Neural progenitor cell (in vitro differentiated cells): ENCODE measurements at places on chromosomes 13 and 19. TPM values are rescaled to one million over a fixed set of nuclear protein-coding genes. Genes with fewer than 3 reads are reported as not detected.

DNA sequence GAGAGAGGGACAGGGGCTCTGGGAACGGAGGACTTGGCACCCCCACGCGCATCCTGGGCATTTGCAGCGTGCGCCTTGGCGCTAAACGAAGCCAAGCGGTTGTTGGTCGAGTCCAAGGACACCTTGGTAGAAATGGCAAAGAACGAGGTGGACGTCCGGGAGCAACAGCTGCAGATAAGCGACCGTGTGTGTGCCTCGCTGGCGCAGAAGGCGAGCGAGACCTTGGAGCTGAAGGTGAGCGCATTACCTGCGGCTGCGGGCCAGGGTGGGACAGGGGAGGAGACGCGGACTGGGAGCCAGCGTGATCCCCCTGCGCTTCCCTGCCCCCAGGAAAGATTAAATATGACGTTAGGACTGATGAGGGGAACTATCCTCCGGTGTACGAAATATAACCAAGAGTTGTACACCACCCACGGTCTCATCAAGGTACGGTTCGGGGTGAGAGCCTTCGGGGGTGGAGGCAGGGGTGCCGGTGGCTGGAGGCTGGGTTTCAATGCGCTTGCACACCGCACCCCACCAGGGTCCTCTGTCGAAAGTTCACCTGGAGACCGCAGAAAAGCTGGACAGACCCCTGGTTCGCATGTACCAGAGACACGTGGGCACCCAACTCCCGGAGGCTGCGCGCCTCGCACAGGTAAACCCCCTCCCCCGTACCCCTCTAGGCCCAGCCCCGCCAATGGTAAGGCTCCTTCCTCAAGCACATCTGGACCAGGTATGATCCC is 27.8 kb upstream of the CASP14 start:
- H3K27ac ChIP-seq = no peak overlapping the region
- H3K36me3 ChIP-seq = no peaks in the 10 kb centered on the region
- H3K4me1 ChIP-seq = no peaks in the 10 kb centered on the region

The KIR3DL2 gene
- not detected in 2 replicates for total RNA-seq

GRCh38 chr19:39083983-39084731 is at the start of gene ACP7:
Gene ACP7 (plus strand): TSS chr19:39084368. CDS start chr19:39085270, 902 bp downstream.
- peak within 1 kb of the TSS; percentile 46 for H3K4me3 ChIP-seq
- peak; percentile 40 for DNase-seq
- no peaks in the 10 kb centered on the region for H3K36me3 ChIP-seq
- no peak within 1 kb of the TSS for H3K27ac ChIP-seq
- peaks cover 90% of the 10 kb centered on the region for H3K27me3 ChIP-seq

The GFY gene
- 0.09 TPM in 1 of 2 replicates, not detected in the other for total RNA-seq

The PPP1R15A gene
- total RNA-seq = 10.6 and 19.1 TPM in 2 replicates

DNA sequence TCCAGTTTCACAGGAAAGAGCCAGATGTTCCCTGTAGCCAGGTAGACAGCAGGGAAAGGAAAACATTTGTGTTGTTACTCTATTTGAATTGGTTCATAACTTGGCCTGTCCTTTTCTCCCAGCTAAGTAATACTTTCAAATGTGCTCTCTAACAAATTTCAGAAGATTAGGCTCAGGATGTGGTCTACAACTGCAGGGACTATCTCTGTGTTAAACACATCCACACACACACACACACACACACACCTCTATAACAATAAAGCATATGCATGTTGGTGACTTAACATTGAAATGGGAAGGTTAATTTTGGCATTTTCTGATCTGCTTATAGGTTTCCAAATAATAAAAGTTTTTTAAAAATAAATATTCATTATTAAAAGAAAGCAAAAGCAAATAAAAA is 316.0 kb upstream of the ARGLU1 start:
- peak overlapping the region; percentile 98 for H3K27ac ChIP-seq
- no peak for DNase-seq
- no peaks in the 10 kb centered on the region for H3K27me3 ChIP-seq
- H3K4me1 ChIP-seq = peaks cover 42% of the 10 kb centered on the region
- H3K36me3 ChIP-seq = no peaks in the 10 kb centered on the region

DNA sequence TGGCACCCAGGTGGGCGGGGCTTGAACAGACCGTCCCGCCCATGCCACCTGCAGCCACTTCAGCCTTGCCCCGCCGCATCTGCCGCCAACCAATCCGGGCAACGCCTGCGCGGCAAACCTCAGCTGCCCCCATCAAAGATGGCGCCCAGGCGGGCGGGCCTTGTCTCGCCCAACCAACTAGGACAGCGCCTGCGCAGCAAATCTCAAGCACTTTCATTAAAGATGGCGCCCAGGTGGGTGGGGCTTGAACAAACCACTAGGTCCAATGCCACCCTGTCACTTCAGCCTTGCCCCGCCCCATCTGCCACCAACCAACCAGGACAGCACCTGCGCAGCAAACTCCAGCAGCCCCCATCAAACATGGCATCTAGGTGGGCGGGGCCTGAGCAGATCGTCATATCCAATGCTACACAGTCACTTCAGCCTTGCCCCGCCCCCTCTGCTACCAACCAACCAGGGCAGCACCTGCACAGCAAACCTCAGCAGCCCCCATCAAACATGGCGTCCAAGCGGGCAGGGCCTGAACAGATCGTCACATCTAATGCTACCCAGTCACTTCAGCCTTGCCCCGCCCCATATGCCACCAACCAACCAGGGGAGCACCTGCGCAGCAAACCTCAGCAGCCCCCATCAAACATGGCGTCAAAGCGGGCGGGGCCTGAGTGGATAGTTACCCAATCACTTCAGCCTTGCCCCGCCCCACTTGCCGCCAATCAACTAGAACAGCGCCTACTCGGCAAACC is 1.4 kb downstream of the PEG3 start:
- no peaks in the 10 kb centered on the region for H3K27me3 ChIP-seq
- H3K27ac ChIP-seq = no peak overlapping the region
- DNase-seq = no peak
- H3K36me3 ChIP-seq = no peaks in the 10 kb centered on the region

The THSD1 gene
- 0.45 and 0.74 TPM in 2 replicates for total RNA-seq
